Fibroblast of lung (primary cell): ENCODE measurements at places on chromosomes 4 and X.

DNA sequence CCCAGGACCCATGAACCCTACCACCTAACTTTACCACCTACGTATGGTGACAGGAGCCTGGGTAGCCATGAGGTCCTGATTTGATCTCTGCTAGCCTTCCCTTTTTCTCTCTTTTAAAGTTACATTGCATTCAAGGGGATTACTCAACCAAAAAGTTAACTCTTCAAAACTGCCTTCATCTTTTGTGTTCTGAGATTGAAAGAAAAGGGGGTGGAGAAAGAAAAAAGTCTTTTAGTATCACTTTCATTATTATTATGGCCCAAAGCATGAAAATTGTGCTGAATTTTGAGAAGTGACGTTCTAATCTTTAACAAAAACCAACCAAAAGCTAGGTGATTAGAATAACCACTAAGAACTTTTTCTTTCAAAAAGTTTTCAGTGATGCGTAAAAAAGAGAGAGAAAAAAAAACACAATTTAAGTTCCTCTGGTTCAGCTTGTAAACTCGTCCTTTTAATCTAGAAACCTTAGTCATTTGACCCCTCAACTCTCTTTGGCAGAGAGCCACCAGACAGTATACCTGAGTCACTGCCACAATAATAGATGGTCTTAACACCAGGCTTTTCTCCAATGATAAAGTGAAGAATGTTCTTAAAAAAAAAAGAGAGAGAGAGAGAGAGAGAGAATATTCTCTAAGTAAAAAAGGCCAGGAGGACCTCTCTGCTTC, 347.4 kb upstream of the FGF13 start:
- no peak for DNase-seq

- DNase-seq = no peak
Measured at GRCh38 chr4:30191902-30192301, 528.3 kb upstream of the PCDH7 start.

- no peak for DNase-seq
Measured at GRCh38 chr4:14583752-14584151, 418.5 kb upstream of the CPEB2 start.

DNA sequence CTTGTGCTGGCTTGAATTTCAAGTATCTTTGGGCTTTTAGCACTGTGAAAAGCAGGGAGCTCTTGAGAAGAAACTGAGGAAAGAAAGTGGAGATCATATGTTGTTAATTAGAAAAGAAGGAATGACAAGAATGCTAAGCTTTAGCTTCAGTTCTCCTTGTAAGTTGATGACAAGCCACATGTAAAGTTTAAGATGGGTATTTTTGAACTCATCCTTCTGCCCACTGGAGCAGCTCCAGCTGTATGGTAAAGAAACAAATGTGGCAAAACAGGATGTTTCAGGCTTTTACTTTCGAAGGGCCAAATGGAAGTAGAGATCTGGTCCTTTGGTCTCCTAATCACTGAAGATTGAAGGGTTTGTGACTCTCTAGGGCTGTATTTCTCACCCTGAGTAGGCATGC, 137.8 kb downstream of the GUCY2F start:
- no peak for DNase-seq
